ENCODE measurements at places on chromosomes 13 and 19.

- no peak for DNase-seq
These were observed 78.9 kb downstream of the FLT1 start for GRCh38 chr13:28415994-28416421.

- peak; percentile 33 for DNase-seq
These were observed 57.8 kb downstream of the IER2 start for GRCh38 chr19:13207846-13208671.

GRCh38 chr19:55647732-55648584 lies at the start of gene CCDC106:
CCDC106 (plus strand) TSS chr19:55648212; CDS start chr19:55649047, 835 bp downstream.
- DNase-seq = peak; percentile 91

DNA sequence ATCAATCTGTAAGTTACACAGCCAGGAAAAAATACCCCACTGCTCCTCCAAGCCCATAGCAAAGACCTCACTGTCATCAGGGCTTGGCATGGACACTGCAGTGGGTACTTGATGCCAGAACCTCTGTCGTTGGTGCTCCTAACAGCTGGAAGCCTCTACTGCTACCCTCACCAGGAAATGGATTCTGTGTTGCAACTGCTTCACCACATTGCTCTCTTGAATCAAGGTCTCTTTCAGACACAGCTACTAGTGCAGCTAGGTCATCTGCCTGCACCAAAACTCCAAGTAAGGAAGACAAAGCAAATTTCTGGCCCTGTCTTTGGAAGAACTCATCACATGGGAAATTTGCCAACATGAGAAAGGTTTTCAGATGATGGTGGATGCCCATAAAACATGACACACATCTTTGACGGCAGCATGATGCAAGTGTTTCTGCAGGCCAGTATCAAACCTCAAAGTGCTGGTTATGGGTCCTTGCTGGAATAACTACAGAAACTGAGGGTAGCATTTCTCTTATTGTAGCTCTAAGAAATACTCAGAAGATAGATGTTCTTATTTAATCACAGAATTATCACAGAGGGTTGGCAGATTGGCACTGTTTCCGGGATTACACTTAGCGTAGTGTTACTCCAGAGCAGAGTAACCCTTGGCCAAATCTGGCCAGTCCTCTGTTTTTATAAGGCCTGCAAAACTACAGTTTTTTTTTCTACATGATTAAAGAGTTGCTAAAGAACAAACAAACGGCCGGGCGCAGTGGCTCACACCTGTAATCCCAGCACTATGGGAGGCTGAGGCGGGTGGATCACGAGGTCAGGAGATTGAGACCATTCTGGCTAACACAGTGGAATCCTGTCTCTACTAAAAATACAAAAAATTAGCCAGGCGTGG lies 12.9 kb upstream of the PCCA start:
- DNase-seq = no peak

DNA sequence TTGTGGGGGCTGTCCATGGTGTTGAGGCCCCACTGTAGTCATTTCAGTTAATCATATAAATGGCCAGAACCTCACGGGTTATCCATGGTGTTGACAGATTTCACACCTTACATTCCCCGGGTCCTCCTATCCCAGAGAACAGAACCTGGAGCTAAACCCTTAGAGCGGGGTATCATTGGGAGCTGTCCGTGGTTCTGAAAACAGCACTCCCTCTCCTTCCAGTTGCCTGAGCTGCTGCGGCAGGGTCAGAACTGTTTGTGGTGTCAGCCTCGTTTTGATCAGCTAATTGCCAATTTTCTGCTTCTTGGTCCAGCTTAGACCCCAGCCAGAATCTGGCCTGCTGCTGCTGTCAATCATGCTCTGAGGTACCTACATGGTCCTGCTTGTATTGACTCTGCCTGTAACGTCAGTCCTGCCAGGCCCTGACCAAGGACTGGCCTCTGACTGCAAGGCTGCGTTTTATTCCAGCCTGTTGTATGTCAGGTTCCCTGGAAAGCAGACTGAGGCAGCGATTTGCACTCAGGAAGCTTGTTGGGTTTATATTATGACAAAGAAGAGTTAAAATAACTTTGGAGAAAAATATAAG lies 55.8 kb upstream of the KCTD15 start:
- no peak for DNase-seq

GRCh38 chr19:55598034-55598433 lies 1.3 kb downstream of the FIZ1 start:
- no peak for DNase-seq

GRCh38 chr19:35249848-35250711 lies 1.3 kb downstream of the LSR start:
- DNase-seq = no peak

Data from stomach (tissue), 19 donors.